ENCODE measurements at places on chromosomes 16 and 17.

DNA sequence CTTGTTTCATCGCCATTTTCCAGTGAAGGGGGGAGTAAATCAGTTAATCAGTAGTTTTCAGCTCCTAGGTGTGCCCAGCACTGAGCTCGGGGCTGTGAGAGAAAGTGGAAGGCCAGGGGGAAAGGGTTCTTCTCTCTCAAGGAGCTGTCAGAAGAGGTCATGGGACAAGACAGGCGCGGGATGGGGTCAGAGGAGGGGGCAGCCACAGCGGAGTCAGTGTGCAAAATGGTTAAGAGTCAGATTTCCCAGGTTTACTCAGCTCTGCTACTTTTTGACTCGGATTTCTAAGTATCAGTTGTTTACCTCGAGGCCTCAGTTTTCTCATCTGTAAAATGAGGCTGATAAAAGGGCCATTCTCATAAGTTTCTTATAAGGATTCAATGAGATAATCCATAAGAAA lies 4.3 kb upstream of the XYLT1 start:
- no peak for DNase-seq

- DNase-seq = no peak
Observed at GRCh38 chr17:55275894-55276804, 11.4 kb downstream of the HLF start.

- no peak for DNase-seq
Observed at GRCh38 chr17:15340966-15341365, 431 bp downstream of the TEKT3 start.

GRCh38 chr17:61131585-61131984 lies 268.1 kb upstream of the TBX2 start:
- DNase-seq = no peak

DNA sequence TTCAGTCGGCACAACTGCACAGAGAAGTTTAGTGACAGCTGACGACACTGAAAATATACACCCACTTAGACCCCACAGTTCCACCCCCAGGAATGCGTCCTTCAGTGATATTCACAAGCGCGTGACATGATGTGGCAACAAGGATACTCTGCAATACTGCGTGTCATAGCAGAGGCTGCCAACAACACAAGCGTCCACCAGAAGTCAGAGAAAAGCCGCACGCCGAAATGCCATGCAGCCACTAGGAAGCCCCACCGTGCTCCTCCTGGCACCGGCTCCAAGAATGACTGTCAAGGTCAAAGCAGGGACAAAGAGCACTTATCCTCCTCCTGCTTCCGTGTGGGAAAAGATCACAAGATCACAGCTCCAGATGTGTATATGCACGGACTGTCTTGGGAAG lies 3.5 kb downstream of the ATP2A3 start:
- no peak for DNase-seq

Measured in activated naive CD4-positive, alpha-beta T cell (primary cell).